ENCODE measurements at places on chromosomes 6 and 20.

DNA sequence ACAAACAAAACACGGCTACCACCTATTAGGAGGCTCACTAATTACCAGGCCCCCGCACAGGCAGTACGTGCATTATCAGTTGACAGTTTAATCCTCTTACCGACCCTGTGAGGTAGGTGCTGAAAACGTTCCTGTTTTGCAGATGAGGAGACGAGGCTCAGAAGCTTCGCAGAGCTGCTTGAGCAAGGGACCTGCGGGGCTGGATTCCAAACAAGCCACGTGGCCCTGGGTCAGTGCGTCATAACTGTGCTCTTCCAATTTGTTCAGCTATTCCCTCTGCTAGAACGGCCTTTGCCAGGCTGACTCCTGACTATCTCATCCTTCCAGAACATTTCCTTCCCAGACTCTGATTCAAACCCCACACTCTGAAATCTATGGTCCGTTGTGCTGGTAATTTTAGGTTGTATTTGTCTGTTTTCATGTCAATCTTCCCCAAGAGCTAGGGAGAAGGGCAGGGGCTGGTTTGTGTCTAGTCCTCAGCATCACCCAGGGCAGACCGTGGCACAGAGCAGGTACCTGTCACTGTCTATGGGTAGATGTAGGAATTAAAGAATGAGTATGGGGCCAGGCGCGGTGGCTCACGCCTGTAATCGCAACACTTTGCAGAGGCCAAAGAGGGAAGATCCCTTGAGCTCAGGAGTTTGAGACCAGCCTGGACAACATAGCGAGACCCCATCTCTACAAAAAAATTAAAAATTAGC, 28.8 kb upstream of the TLDC2 start:
- no peak for DNase-seq

DNA sequence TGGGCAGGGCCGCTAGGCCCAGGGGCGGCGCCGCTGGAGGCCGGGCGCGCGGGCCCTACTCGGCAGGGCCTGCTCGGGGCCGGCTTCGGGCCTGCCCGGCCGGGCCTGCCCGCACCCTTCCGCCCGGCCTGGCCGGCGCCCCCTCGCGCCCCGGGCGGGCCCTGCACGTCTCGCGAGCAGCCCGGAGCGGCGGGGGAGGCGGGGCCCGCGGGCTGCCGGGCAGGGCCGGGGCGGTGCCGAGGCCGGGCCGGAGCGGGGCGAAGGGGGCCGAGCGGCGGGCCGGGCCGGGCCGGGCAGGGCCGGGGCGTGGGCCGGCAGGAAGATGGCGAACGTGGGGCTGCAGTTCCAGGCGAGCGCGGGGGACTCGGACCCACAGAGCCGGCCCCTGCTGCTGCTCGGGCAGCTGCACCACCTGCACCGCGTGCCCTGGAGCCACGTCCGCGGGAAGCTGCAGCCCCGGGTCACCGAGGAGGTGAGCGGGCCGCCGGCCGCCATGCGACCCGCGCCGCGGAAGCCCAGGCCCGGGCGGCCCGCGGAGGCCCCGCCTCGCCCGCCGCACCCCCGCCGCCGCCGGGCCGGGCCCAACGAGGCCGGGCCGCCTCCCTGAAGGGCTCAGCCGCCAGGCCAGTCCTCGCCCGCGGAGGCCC, at the start of gene NPEPL1:
Gene NPEPL1 (plus strand): TSS at position 222 of the 647 bp plus-strand sequence. CDS start 101 bp downstream, at position 323.
- peak; percentile 80 for DNase-seq

DNA sequence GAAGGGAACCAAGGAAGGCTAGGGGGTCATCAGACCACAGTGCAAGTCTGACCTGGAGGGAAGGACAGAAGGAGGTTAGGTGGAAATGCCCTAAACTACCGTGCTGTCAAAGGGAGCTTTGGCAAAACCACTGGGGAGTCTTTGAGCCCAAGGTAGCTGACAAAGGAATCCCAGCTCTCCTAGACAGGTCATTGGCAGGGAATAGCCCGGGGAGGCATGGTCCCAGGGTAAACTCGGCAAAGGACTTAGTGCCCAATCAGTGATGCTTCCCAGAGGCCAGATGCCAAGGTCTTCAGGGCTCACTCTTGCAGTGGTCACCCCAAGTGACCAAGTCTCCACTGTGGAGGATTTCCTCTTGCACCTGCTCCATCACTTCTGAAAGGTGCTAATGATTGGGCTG, 102.3 kb upstream of the CDYL start:
- no peak for DNase-seq

- DNase-seq: no peak
These were observed 637.4 kb downstream of the CD109 start for GRCh38 chr6:74333406-74333805.

- no peak for DNase-seq
These were observed 61.2 kb upstream of the TRAF3IP2 start for GRCh38 chr6:111666847-111667246.

- DNase-seq: no peak
These were observed 259.7 kb downstream of the HACE1 start for GRCh38 chr6:104599821-104600638.

DNA sequence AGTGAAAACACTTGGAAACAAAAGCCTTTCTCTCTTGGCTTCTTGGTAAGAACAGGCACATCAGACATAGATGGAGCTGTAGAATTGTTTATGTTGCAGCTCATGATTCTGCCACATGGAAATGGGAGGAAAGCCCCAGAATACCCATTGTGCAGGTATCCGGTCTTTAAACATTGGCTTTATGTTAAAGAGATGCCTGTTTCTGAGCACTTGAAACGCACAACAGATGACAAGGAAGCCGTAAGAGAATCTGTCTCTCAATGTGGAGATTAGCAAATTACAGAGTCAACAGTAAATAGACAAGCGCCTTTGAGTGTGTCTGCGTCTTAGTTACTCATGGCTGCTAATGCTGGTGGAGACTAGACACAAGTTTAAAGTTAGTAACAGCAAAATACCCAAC, 10.5 kb downstream of the TNFAIP3 start:
- no peak for DNase-seq

DNA sequence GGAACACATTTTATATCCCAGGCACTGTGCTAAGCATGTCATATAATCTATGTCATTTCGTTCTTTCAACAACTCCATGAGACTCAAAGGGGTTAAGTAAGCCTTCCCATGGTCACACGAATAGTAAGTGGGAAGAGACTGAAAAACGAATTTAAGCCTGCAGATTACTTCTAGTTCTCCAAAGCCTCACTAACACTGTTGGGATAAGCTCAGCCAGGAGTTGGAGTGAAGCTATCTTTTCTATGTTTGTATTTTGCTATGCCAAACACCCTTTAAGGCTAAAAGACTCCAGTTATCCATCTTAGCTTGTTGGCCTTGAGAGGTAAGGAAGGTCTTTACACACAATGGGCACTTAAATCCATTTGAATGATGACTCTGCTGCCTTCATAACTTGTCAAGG, 148.1 kb upstream of the UST start:
- DNase-seq: no peak

DNA sequence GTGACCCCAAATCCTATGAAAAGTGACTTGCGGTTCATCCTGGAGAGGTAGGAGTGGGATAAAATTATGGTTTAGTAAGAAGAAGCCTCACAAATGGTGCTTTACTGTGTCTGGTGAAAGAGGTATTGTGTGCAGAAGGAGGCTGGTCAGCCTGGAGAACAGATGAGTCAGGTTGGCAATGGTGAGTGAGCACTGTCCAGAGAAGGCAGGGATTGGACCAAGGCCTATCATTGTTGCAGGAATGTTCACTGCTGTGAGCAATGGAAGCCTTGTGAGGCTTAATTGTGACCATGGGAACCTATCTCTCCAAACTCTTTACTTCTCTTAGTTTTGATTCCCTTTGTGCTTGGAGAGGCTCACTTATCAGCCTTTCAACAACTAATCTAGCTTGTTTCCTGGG, 89.0 kb upstream of the KCNK16 start:
- no peak for DNase-seq

GRCh38 chr6:165758441-165758840, 95.4 kb upstream of the PDE10A start:
- no peak for DNase-seq

DNA sequence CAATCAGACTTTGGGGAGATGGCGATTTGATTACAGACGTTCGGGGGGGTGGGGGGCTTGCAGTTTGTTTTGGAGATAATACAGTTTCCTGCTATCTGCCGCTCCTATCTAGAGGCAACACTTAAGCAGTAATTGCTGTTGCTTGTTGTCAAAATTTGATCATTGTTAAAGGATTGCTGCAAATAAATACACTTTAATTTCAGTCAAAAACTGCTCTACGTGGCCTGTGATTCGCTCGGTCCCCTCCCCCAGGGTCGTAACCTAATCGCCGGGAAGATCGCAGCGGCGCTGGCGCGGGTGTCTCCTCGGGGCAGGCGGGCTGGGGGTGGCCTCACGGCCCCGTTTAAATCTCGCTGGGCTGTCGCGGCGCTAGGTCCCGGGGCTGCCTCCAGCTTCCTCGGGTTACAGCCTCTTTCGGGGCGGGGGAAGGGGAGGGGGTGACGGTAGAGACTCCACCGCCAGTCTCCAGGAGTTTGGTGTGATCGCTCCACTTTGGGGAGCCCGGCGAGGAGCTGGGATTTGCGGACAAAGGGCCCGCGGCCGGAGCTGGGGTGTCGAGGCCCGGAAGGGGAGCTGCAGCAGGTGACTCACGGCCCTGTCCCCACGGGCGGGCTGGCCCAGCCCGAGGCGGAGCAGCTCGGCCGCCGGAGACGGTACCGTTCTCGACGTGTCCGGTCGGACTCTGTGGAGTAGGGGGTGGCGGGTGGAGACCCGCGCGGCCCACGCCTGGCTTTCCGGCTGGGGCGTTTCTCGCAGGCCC, 4.2 kb downstream of the FOXC1 start:
- DNase-seq: no peak

DNA sequence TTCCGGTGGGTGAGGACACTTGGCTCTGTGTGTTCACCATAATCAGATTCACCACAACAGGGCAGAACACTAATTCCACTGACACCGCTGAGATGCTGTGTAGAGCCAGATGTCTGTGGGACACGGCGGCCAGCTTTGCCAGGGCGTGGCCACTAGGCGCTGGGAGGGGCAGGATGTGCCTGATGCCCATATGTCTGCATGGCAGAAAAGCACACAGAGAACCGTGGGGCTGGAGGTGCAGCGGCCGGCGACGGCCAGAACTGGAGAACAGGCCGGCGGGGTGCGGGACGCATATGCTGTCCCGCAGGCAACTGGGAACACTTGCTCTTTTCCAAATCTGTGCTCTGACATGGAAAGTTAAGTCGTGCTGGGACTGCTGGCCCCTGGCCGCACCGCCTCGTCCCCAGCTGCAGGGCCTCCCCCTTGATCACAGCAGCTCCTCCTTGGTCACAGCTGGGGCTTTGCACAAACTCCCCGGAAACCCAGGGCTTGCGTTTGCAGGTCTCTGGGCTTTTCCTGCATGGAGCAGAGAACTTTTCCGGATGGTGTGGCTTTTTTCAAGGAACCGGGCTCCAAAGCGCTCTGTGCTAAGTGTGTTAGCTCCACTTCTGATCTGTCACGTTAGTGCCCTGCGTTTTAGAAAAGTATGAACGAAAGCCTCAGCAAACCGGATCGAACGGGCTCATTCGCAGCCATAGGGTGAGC, 31.1 kb downstream of the NTSR1 start:
- DNase-seq: no peak

GRCh38 chr6:85537055-85537494, 56.6 kb downstream of the SNX14 start:
- DNase-seq: no peak

GRCh38 chr20:58868795-58869194, 16.3 kb downstream of the GNAS start:
- DNase-seq: no peak

GRCh38 chr6:16206595-16207037, 31.8 kb upstream of the GMPR start:
- no peak for DNase-seq

- DNase-seq: no peak
These were observed 6.7 kb downstream of the PCMT1 start for GRCh38 chr6:149756261-149756636.

- DNase-seq: no peak
These were observed 12.2 kb upstream of the STK35 start for GRCh38 chr20:2089447-2089846.

- no peak for DNase-seq
These were observed 8.0 kb upstream of the NPBWR2 start for GRCh38 chr20:64115171-64115911.

GRCh38 chr20:719816-720215, 44.2 kb upstream of the SCRT2 start:
- no peak for DNase-seq

- no peak for DNase-seq
These were observed 49.3 kb downstream of the RPF2 start for GRCh38 chr6:111031151-111031550.

DNA sequence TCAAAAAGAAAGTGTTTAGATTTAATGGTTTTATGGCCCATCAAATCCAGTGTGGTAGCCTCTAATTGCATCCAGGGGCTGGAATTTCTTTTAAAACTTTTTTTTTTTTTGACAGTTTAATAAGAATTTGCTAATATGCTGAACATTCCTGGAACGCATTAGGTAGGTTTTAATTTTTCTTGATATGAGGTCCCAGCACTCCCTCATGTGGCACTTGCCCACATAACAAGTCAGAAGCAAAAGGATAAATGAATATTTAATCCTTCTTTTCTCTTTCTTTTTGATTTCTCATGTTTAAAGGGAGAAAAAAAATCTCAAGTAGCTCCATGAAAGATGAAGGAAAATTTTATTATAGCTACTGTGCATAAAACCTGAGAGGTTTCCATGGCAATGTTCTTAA, 13.5 kb downstream of the HAO1 start:
- DNase-seq: no peak

DNA sequence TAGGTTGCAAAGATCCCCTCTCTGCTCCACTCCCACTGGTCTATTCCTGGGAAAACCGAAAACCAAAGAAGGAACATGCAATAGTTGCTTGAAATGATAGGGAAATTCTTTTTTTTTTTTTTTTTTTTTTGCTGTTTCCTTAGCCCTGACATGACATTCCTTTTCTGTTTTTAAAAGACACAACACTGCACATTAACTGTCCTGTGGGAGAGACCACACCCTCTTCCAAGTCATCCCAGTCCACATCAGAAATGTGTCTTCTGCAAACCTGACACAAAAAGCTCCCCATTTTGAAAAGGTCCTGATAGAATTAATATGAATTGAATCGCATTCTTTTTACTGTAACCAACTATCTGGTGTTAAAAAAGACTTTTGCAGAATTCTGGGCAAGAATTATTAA, 43.4 kb upstream of the RIPOR2 start:
- DNase-seq: no peak

DNA sequence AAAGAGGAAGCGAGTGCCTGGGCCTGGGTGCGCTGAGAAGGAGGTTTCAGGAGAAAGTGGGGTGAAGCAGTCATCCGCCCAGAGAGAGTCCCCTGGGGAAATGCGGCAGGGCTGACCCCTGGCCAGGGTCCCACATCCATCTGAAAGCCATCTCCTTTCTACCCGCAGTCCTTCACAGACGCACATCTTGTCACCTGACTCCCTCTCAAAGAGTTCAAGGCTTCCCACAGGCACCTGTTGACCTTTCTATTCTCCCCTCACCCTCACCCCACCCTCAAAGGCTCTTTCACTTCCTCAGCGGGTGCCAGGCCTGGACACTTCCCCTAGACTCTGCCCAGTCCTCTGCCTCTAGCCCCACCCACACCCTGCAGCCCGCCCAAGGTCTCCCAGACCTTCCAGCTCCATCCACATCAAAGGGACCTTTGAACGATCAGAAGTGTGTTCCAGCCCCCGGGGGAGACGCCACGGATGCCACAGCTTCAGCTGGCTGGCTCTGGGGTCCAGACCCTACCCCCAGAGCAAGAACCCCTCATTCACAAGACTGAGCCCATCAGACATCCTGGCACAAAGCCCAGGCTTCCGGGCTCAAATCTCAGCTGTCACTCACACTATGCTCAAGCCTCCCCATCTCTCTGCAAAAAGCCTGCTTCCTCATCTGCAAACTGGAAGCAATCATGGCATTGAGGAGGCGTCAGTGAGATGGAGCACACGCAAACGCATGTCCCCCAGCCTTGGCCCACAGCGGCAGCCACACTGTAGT, 2.1 kb downstream of the CTSZ start:
- DNase-seq: no peak
